NCI-H1694 (cell line): ENCODE measurements at places on chromosomes 3 and 15.

DNA sequence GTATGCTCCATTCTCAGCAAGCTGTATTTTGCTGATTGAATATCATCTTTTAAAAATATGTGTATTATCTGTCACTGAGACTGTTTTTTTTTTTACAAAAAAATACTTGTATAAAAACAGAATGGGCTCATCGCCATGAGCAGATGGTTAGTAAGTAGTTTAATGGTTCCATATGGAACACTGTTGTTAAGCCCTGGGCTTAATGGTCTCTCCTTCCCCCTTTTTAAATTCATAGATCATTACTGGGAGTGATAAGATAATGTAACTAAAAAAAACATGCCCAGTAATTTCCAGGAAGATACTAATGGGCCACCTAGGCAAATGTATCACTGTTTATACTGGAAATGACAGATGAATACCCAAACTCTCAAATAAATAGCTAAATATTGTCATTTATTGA lies 95.3 kb upstream of the TPRG1 start:
- DNase-seq, result peak; percentile 87

- DNase-seq, result no peak
Measured at GRCh38 chr15:88841236-88841635, 38.0 kb downstream of the ACAN start.

DNA sequence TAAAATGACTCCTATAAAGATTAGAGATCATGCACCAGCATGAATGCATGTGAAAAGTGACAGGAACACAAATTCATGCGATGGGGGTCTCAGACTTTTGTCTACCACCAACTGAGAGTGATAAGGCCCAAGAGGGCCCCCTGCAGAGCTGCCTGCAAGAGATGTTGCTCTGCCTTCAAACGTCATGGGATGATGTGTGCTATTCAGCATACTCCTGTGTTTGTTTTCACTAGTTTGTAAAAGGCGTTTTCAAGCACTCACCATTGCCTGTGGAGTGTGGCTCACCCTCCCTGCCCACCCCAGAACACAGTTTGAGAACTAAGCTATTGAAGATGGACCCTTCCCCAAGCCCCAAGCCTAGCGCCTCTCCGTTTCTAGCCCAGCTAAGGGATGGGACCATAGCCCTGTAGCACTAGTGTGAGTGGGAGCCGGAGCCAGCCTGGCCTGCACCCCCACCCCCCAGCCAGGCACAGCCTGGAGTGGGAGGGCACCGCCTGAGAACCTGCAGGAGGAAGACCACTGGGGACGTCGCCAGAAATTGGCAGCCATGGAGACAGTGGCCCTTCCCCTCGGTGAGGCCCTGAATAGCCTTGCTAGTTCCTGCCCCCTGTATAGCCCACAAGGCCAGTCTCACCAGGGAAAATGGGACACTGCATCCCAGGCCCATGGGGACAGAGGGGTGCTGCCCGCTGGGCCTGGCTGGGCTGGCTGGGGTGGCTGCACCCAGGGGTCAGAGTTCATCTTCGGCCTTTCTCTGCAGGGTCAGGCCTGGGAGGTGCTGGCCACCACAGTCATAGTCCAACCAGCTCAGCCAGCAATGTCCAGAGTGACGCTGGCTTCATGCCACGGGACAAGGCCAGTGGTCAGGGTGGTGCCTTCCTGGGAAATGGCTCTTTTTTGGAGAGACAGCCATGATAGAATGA lies 22.6 kb upstream of the KLF13 start:
- no peak for DNase-seq

DNA sequence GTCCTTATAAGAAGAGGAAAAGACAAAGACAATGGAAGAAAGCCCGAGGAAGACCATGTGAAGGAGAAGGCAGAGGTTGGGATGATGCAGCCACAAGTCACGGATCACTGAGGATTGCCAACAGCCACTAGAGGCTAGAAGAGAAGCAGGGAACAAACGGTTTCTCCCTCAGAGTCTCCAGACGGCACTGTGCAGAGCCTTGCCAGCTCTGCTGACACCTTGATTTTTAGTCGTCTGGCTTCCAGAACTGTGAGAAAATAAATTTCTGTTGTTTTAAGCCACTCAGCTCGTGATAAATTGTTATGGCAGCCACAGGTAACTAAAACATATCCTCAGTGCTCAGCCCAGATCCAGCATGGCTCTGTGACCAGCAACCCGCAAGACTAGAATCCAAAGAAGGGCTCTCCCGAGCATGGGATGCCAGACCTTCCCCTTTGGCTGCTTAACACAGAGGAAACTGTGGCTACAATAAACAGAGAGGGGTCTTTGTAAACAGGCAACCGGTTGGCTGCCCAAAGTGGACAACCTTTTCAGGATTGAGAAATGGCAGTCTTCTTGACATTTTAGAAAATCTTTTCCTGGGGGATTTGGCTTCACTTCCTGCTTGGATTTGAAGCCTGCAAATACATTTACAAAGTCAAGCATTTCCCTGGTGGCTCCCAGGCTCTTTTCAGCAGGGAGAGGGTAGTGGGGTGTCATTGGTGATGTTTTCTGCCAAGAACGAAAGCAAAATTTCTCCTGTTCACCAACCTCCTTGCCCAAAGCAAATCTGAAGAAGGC lies 88.7 kb upstream of the ADPGK start:
- DNase-seq, result no peak

DNA sequence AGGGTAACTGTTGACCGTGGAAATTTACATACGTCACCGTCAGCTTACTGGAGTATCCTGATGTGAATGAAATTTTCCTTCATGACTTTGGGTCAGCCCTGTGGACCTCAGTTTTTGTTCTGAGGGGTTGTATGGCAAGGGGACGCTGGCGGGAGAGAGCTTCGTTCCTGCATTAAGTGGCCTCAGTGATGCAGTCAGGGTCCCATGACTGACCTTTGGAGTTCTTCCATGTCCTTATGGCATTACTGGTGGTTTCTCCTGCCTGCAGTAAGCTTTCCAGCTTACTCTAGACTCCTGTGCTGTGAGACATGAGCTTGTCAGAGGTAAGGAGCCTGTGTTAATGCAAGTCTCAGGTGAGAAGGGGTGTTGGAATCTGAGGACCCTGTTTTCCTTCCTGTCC lies 1.8 kb downstream of the CD276 start:
- DNase-seq, result no peak

DNA sequence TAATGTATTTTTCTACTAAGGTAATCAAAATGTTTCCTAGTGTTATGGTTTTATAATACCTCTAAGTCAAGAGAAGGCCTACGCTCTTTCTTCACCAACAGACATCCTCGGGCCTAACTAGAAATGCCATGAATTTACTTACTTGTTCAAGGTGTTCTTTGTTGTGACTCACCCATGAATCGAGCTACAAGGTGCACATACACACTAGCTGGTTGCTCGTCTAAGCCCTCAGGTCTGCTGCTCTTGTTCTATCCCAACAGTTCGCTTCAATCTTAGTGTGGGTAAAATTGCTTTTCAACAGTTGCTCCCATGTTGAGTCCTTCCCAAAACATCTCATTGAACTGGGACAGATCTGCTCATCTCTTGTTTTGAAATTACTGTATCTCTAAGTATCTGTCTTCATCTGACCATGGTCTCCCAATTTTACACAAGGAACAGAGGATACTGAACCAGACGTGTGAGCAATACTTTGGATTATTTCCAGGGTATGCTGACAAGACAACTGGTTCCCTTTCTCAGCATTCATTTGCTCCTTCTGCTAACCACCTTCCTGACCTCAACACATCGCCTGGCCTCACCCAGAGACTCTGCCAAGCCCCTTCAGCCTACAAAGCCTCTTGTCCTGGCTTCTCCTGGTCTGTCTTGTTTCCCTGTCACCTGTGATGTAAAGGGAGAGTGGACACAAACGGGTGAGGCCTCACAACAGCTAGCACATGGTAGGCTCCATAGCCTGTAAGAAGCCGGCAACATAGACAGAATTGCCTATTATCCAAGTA lies 84.2 kb downstream of the NEDD4 start:
- DNase-seq, result no peak

- DNase-seq, result no peak
Measured at GRCh38 chr15:92884436-92885223, 15.5 kb upstream of the CHD2 start.

DNA sequence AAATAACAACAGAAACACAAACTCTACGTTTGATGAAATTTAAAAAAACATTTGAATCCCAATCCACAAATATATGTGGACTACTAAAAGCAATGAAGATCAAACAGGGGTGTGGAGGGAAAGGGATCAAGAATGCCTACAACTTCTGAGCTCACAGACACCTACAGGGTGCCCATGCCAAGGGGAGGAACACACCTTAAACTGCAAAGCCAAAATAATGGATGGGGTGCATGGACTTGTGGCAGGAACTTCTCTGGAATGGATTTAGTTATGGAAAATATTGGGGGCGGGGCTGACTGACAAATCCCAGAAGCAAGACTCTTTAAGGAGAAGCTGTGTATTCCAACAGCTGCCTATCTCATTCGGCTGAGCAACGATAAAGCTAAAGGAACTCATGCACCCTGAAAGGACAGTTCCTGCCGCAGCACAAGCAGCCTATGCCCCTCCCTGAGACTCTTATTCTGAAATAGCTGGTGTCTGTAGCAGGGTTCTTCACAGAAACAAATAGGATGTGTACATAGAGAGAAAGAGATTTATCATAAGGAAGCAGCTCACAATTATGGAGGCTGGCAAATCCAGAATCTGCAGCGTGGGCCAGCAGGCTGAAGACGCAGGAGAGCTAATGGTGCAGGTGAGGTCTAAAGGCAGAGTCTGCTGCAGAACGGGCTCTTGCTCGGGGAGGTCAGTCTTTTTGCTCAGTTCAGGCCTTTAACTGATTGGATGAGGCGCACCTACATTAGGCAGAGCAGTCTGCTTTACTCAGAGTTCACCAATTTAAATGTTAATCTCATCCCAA lies 24.5 kb upstream of the PLA2G4D start:
- no peak for DNase-seq

DNA sequence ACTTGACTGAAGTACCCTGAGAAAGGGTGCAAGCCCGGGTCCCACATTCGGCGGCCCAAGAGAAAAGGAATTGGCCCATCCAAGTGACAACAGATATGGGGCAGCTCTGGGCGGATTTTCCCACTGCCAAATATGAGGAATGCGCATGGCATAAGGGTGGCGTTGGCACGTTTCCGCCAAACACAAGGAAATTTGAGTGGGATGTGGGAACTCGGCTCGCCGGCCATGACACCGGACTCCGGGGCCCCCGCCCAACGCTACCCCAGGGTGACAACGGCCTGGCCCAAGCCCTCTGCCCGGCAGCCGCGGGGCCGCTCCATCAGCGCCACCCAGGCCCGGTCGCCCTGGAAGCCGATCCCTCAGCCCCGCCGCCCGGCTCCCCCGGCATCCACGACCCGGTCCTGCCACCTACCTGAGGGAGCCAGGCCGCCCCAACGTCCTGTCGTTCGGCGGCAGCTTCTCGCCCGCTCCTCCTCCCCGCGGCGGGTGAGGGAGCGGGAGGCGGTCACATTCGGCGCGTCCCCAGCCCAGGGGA lies 449 bp downstream of the RAF1 start:
- DNase-seq, result no peak

DNA sequence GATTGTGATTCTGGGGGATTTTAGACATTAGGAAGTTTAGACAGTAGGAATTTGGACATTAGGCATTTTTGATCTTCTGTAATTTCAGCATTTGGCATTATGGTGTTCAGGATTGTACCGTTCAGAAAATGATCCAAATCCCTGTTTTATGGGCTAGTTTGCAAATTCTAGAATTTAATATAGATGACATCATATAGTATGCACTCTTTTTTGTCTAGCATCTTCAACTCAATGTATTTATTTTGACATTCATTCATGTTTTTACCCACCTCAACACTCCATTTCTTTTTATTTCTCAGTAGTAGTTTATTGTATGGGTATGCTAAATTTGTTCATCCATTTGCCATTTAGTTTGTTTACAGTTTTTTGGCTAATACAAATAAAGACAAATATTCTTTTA lies 105.3 kb upstream of the ZPLD1 start:
- no peak for DNase-seq

- DNase-seq, result no peak
Measured at GRCh38 chr3:66483006-66483405, 17.8 kb downstream of the LRIG1 start.

DNA sequence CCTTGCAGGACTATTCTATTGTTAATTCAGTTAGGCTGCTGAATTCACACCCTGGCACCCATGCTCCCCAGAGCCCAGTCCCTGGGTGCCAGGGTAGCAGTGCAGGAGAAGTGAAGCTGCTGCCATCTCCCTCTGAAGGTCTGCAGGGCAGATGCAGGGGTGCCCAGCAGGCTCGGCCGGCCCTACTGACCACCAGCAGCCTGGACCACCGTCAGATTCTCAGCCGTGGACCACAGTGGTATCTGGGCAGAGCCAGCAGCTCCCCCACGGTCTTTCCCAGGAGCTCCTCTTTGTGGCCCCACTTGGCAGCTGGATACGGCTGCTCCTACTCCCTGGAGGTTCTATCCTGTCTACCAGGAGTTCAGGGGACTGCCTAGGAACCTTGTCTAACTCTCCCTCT lies 46.8 kb downstream of the ALDH1L1 start:
- DNase-seq, result no peak

DNA sequence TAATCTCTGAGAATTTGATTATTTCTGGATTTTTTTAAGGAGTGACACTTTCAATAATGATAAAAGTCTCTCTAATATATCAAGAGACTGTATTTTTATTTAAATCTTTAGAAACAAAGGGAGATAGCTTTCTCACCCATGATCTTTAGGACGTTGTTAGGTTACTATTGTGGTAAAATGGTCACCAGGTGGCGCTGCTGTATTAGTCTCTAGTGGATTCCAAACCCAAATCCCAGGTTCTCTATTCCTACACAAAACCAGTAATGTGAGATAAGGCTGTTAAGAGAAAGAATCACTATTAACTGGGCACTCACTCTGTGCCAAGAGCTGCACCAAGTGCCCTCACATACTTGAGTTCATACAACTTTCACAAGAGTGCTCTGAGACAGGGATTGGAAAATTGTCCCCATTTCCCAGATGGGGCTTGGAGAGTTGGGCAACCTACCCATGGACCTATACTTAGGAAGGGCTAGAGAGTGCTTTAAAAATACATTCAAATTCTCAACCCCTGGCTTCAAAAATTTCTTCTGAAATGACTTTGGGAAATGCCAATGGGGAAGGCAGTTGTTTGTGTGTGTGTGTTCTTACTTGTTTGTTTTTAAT lies 593.4 kb upstream of the TGFBR2 start:
- peak; percentile 38 for DNase-seq

GRCh38 chr15:34154725-34155204 lies 52.9 kb downstream of the PGBD4 start:
- DNase-seq, result no peak

GRCh38 chr3:113138839-113139743 lies 72.3 kb upstream of the BOC start:
- no peak for DNase-seq

GRCh38 chr3:156206157-156206556 lies 85.8 kb downstream of the KCNAB1 start:
- no peak for DNase-seq

GRCh38 chr3:197541756-197542539 lies 13.8 kb downstream of the BDH1 start:
- peak; percentile 96 for DNase-seq

GRCh38 chr3:8529738-8530525 lies 28.3 kb downstream of the LMCD1 start:
- DNase-seq, result no peak

- no peak for DNase-seq
Measured at GRCh38 chr3:103657756-103658155, 1222.9 kb downstream of the ZPLD1 start.

GRCh38 chr15:33150971-33151370 lies 43.5 kb downstream of the FMN1 start:
- DNase-seq, result no peak
